ENCODE measurements at places on chromosomes 4 and X.

- no peak for DNase-seq
Observed at GRCh38 chr4:6495736-6496135, 23.3 kb upstream of the PPP2R2C start.

DNA sequence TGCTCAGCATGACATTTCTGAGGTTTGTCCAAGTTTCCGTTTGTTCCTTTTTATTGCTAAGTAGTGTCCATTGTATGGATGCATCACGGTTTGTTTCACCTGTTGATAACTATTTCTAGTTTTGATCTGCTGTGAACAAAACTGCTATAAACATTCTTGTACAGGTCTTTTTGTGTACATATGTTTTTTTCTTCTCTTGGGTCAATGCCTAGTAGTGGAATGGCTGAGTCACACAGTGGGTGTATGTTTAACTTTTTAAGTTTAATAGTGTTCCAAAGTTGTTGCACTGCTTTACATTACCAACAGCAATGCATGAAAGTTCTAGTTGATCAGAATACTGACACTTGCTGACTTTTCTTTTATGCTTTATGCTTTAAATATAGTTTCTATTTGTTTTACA is 76.7 kb downstream of the MAOB start:
- DNase-seq, result no peak

DNA sequence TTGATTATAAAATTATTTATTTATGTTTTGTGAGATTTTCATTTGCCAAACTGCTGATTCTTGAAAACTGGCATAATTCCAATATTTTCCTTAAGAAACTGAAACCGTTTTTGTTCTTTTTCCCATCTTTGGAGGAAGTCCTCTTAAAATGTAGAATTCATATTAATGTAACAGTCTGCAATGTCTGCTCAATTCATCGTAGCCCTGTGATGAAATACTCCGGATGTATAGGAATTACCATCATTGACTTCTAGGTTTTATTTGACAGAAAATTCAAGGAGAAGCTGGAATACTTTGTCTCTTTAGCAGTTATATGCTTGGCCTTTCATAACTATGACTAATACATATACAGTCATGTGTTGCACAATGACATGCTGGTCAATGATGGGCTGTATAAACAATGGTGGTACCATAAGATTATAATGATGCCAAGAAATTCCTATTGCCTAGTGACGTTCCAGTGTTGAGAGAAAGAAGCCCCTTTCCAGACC is 185.0 kb upstream of the GPRIN3 start:
- no peak for DNase-seq

GRCh38 chr4:108031427-108032083 is 41.9 kb downstream of the HADH start:
- DNase-seq, result no peak

GRCh38 chr4:120139392-120139791 is 72.7 kb upstream of the MAD2L1 start:
- DNase-seq, result no peak

DNA sequence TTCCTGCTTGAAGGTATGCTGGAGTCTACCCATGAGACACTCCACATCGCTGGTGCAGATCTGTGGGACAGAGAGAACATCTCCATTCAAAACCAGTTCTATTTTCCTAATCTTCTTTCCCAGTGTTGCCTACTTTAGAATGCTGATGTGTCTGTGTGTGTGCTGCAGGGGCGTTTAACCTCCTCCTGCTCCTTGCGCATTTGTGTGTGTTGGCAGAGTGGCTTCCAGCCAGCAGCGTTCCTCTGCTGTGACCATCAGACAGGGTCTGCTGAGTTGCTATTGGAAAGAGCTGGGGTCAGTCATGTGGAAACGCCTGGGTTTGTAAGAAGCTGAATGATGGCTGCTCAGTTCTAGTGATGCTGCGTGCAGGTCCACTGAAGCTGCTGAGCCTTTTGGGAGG is 223.6 kb downstream of the RBMX2 start:
- no peak for DNase-seq

- no peak for DNase-seq
Observed at GRCh38 chr4:61225656-61226055, 25.5 kb downstream of the ADGRL3 start.

GRCh38 chrX:9651737-9652136 is 113.9 kb downstream of the GPR143 start:
- no peak for DNase-seq

GRCh38 chr4:137800861-137801260 is 268.6 kb upstream of the PCDH18 start:
- no peak for DNase-seq

GRCh38 chrX:71365356-71365874 is 742 bp upstream of the TAF1 start:
- DNase-seq, result no peak

GRCh38 chrX:40543661-40544328 is 37.0 kb upstream of the ATP6AP2 start:
- DNase-seq, result peak; percentile 83

GRCh38 chr4:177726111-177726510 is 283.9 kb upstream of the AGA start:
- DNase-seq, result no peak

- DNase-seq, result no peak
Observed at GRCh38 chr4:145920205-145920604, 18.4 kb downstream of the ZNF827 start.

DNA sequence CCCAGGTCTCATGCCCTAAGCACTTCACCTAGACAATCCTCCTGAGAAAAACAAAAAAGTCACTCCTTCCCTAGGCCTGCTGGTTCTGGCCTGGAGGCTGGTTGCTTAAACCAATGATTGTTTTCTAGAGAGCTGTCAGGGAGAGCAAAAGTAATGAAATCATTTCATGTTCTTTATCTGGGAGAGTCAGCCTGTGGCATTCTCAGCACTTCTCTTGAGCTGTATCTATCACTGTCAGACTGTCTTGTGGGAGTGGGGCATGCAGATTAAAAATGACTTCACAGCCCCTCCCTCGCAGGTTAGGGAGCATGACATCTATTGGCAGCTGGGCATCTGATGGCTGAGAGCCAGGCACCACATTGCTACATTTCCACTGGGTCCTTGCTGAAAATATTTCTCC is 20.4 kb upstream of the TMEM154 start:
- no peak for DNase-seq

GRCh38 chrX:8404471-8404870 is 60.2 kb upstream of the VCX3B start:
- DNase-seq, result no peak

- no peak for DNase-seq
Observed at GRCh38 chr4:173051232-173051631, 117.4 kb upstream of the GALNT7 start.

GRCh38 chrX:1181170-1181569 is 31.3 kb downstream of the CRLF2 start:
- DNase-seq, result no peak

DNA sequence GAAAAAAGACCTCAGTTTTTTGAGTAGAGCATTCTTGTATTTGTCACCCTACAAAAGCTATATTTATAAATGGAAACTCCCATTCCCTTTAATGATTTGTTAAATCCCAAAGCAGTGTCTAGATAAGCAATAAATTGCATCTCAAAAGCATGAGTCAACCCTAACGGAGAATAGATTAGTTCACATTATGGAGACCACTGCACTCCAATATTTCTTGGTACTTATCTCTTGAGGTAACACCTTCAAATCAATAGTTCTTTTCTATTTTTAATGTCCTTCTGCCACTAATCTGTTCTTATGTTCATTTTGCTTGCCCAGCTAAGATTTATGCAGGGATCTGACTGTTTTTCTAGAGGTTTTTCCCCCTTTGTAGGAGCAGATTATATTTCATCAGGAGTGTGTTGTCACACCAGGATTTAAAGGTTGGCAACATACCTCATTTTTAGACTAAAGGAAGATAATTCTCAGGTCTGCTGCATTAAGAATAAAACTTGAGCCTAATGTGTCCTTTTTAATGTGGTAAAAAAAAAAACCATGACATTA is 91.4 kb upstream of the ADGRG2 start:
- no peak for DNase-seq

- DNase-seq, result no peak
Observed at GRCh38 chr4:152513078-152513477, 22.8 kb downstream of the FBXW7 start.

- no peak for DNase-seq
Observed at GRCh38 chr4:37985730-37986275, 25.6 kb downstream of the PTTG2 start.

- DNase-seq, result peak; percentile 22
Observed at GRCh38 chrX:70664726-70665125, 220.1 kb downstream of the DLG3 start.

DNA sequence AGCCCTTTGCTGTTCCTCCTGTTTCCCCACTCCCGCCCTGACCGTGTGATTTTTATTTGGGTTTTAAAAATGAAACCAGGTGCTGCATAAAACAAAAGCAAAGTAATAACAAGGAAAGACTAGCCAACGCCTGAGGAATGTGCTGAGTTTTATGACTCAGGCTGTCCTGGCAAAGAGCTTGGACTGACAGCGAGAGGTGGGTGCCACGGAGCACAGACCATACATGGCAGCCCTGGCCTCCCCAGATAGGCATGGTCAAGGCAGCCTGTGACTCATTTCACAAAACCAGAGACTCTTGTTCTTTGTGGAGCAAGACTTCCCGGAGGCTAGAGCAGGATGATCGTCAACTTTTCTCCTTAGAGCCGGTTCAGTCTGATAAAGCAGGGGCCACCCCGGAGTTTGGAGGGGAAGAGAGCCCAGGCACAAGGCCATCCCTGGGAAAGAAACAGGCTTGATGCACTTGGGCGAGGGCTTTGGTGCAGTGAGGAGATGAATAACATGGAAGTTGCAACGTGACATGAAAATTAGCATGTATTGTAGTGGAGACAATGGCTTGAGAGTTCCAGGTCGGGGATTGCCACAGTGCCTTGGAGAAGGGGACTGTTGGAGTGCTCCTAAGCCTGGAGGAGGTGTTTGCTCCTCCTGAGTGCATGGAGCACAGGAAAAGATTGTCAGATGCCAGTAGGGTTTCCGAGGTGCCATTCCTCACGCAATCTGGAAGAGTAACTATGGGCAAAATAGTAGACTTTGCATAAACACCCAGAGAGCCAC is 54.8 kb downstream of the C4orf51 start:
- DNase-seq, result no peak

DNA sequence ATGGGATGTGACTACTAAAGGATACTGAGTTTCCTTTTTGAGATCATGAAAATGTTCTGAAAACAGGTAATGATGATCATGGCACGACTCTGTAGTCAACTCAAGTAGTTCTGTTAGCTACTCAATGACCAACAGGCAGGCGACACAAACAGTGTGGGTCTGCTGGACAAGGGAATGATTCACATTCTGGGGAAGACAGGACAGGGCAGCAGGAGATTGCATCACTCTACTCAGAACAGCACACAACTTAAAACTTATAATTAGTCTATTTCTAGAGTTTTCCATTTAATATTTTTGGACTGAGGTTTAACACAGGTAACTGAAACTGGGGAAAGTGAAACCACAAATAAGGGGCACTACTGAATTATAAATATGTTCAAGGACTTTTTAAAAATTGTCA is 365.2 kb downstream of the PRDM5 start:
- DNase-seq, result no peak

DNA sequence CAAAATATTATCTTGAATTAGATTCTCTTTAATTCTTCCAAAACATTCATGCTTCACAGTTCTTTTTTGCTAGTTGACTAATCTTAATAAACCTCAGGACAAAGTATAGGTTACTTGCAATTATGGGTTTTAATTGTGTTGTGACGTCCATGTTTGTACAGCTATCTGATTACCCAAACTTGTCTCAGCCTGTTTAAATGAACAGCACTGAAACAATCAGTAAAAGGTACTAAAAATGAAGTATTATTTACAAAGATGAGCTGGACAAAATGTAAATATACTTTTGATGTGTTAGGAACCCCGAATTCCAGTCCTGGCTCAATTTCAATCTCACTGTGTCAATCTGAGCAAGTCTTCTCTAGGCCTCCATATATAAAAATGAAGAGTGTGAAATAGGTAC is 57.4 kb upstream of the SLC6A14 start:
- no peak for DNase-seq

DNA sequence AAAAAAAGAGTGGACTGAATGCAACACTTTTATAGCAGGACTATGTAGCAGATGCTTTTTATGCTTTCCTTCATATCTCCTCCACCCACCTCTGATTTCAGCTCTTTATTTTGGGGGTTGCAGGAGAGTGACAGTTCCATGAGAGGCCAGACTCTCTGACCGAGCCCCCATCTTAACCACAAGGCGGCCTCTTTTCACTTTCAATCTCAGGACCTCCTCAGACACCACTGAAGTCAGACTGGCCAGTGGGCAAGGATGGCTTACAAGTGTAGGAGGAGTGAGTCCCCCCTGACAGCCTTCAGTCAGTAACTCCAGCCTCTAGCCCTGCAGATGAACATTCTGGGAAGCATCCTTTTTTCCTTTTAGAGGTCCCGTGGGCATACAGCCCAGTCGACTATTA is 140.8 kb downstream of the FRAS1 start:
- DNase-seq, result no peak

DNA sequence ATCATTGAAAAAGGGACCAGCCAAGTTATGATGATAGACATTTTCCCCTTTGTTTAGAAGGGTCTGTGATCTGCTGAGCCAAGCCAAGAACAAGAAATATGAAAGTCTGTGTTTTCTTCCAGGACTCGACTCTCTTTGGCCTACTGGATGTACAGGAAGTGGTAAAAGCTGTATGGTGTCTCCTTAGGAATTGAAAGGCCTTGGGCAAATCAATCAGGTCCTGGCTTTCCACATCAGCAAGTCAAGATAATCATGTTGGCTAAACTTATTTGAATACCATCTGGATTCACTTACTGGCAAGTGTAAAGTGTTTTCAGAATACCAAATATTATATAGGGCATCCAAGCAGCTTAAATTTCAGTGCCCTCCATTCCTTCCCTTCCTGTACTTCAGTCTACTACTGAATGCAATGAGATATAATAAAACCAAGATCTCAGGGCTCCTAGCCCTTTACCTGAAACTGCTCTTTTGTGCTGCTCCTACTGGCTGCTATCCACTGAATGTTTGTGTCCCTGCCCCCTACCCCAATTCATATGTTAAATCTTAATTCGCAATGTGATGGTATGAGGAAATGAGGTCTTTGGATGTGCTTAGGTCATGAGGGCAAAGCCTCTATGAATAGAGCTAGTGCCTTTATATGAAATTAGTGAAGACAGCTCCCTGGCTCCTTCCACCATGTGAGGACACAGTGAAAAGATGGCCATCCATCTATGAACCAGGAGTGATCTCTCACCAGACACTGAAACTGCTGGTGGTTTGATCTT is 578.0 kb downstream of the SPRY1 start:
- no peak for DNase-seq

GRCh38 chrX:21509912-21510311 is 135.7 kb downstream of the CNKSR2 start:
- DNase-seq, result no peak

DNA sequence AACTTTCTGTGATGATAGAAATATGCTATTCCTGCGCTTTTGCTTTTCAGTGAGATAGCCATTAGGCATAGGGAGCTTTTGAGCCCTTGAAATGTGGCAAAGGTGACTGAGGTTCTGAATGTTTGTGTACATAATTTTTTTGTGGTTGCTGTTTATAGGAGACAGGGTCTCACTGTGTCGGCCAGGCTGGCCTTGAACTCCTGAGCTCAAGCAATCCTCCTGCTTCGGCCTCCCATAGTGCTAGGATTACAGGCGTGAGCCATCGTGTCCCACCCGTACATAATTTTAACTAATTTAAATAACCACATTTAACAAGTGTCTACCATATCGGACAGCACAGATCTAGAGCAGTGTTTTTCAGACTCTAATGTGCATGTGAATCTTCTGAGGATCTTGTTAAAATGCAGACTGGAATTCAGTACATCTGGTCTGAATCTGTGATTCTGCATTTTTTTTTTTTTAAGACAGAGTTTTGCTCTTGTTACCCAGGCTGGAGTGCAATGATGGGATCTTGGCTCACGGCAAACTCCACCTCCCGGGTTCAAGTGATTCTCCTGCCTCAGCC is 45.3 kb downstream of the CASP6 start:
- no peak for DNase-seq

GRCh38 chr4:25879991-25880651 is 17.3 kb upstream of the SEL1L3 start:
- DNase-seq, result no peak

Data from left kidney (tissue), 8 donors.